ENCODE measurements at places on chromosomes 6 and 20.

GRCh38 chr6:108627692-108628550 is 67.2 kb downstream of the FOXO3 start:
- DNase-seq = peak; percentile 68

DNA sequence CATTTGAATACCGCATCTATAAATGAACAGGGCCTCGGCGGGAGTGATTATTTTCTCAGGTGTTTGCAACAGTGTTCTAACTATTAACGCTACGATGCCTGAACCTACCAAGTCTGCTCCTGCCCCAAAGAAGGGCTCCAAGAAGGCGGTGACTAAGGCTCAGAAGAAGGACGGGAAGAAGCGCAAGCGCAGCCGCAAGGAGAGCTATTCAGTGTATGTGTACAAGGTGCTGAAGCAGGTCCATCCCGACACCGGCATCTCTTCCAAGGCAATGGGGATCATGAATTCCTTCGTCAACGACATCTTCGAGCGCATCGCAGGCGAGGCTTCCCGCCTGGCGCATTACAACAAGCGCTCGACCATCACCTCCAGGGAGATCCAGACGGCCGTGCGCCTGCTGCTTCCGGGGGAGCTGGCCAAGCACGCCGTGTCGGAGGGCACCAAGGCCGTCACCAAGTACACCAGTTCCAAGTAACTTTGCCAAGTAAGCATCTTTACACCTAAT is 70.9 kb downstream of the HFE start:
- peak; percentile 98 for DNase-seq

DNA sequence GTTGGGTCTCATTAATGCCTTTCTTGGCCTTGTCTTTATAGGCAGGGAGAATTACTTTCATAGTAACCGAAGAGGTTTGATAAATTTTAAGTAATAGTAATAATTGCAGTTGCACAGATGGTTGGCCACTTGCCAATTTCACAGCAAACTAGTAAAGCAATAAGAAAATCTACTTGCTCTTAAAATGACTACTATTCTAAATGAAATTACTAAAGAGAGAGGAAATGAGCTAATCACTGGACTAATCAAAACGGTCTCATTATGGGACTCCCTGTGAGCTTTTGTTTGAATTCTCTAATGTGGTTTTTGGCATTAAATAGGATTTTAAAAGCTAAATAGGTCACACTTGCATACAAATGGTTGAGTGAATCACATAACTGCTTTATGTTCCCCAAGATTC is 227.4 kb upstream of the PLN start:
- DNase-seq = no peak

DNA sequence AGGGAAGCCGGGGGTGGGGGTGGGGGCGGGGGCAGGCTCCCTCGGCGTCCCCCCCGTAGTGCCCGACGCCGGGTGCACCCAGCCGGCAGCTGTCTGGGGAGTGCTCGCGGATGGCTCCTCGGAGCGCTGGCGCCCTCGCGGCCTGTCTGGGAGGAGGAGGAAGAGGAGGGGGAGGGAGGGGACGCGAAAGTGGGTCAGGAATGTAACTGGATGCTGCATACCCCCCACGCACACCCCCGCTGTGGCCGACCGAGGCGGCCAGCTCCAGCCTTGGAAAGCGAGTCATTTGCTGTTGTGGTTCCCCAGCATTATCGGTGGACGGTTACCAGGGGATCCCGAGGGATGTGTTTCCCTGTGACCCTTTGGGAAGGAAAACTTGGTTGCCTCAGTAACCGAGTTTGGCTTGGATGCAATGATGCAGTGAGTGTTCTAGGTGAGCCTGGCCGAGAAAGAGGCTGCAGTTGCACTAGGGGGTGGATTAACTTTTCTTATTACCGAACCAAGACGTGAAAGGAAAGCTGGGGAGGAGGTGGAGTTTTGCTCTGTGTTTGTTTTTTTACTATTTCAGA is 55.2 kb upstream of the RREB1 start:
- peak; percentile 49 for DNase-seq

- no peak for DNase-seq
Measured at GRCh38 chr20:1848373-1848772, 46.8 kb upstream of the SIRPA start.

DNA sequence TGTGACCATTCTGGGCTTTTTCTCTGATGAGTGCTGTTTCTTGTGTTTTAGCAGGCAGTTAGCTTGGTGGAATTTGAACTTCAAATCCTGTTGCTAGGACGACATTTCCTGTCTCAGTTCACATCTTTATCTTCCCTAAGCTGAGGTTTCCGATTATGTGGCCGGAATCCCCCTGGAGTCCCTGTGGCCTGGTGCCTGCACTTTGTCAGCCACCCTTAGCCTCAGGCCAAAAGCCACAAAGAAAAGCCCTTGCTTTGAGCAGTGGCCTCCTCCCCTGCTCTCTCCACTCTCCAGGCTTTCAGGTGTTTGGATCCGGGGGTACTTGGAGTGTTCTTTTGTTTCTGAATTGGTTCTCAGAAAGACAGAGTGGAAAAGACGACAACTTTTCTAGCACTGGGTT is 59.9 kb upstream of the PMEPA1 start:
- no peak for DNase-seq
